ENCODE measurements at places on chromosomes 16 and 17.

- DNase-seq = no peak
Observed at GRCh38 chr17:67863624-67864247, 38.4 kb downstream of the BPTF start.

DNA sequence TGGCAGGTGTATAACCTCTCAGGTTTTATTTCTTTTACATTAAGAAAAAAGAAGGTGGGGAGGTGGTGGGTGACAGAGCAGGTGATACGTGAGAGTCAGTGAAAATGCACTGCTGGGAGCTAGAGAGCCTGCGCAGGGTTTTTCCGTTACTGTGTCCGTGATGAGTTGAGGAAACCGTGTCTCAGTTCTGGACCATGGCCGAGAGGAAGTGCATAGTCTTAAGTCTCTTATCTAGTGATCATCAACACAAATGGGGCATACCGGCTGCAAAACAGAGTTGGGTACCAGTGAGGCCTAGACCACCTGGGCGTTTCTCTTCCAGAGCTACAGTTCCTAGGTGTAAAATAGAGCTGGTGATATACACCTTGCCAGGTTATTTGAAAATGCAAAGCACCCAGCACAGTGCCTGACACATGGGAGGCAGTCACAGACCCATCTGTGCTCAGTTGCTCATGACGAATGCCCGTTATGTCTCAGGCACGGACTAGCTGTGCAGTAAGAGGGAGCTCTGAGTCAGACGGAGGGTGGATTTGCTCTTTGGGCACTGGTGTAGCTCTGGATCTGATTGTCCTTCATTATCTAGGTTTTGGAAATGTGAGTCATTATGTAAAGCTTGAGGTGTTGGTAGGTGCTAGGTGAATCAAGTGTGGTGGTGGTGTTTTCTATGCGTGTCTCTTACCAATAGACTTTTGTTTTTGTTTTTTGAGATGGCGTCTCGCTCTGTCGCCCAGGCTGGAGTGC, 60.9 kb downstream of the RPTOR start:
- DNase-seq = peak; percentile 73

DNA sequence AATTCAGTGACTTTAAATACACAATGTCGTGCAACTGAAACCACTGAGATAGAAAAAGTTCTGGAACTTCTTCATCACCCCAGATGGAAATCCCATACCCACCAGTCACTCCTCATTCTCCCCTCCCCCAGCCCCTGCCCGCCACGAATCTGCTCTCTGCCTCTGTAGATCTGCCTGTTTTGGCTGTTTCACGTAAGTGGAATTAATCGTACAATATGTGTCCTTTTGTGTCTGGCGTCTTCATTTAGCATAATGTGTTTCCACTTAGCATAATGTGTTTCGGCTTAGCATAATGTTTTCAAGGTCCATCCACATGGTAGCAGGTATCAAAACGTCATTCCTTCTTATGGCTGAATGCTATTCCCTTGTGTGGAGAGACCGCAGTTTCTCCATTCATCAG, 3.5 kb upstream of the SPPL2C start:
- DNase-seq = no peak

DNA sequence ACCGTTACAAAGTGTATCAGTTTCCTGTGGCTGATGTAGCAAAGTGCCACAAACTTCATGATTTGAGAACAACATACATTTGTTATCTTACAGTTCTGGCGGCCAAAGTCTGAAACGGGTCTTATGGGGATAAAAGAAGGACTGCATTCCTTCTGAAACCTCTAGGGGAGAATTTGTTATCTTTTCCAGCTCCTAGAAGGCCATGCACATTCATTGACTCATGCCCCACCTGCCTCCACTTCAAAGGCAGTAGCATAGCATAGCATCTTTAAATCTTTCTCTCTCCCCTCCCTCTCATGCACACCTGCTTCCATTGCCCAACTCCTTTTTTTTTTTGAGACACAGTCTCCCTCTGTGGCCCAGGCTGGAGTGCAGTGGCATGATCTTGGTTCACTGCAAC, 190.7 kb upstream of the DYNLRB2 start:
- DNase-seq = no peak

GRCh38 chr16:54503011-54503855, 216.6 kb upstream of the IRX3 start:
- no peak for DNase-seq

DNA sequence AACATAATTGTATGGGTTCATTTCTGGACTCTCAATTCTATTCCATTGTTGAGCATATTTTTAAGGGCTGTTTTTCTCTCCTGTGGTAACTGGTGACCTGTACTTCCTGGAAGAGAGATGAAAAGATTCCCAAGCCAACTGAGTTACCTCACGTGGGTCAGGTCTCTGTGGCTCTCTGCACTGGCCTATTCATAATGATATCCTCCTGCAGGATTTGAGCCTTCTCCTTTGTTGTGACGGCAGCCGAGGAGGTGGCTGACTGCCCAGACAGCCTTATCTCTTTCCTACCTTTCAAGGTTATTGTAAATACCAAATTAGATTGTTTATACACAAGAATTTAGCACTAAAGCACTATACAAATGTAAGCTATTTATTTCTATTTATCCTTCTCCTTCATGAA, 2.7 kb upstream of the ACE start:
- DNase-seq = no peak

DNA sequence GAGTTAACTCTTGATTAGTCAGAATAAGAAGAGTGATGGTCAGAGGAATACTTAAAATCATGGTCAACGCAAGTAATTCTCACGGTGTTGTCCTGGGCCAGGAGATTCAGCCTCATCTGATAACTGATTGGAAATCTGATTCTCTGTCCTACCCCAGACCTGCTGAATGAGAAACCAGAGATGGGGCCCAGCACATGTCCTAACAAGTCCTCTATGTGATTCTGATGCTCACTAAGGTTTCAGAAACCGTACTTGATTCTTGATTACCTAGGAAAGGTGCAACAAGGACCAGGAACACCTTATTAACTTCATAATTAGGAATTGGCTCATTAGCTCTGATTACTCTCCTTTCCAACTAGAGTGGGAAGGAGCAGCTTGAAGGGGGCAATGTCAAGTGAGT, 44.5 kb downstream of the ANKFY1 start:
- no peak for DNase-seq

- no peak for DNase-seq
Observed at GRCh38 chr16:69194488-69194887, 7.5 kb downstream of the SNTB2 start.

DNA sequence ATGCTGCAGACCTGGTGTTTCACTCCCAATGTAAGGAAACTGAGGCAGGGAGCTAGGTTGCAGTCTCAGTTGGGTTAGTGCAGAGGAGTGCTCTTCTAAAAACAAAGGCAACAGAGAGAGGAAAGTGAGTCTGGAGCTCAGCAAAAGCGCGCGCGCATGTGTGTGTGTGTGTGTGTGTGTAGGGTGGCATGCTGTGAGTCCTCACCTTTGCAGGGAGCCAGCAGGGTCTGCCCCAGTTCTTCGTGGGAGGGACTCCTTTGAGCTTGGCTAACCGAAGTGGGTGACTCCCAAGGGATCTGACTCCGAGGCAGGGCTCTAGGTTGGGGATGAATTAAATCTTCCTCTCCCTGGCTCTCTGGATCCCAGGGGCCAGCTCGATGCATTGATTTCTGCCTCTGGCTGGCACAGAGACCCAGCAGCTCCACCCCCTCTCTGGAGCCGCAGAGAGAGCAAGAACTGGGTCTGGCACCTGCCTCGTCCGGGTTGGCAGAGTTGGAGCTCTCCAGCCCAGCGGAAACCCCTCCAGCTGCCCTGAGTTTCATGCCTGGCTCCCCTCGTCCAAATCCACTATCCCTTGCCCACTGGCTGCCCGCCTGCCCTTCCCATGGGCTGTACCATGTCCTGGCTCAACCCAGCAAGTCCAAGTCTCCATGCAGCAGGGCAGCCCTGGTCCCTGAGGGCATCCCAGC, 1.3 kb upstream of the BTBD17 start:
- DNase-seq = no peak

GRCh38 chr17:63275318-63275970, 170.7 kb downstream of the CYB561 start:
- DNase-seq = no peak

DNA sequence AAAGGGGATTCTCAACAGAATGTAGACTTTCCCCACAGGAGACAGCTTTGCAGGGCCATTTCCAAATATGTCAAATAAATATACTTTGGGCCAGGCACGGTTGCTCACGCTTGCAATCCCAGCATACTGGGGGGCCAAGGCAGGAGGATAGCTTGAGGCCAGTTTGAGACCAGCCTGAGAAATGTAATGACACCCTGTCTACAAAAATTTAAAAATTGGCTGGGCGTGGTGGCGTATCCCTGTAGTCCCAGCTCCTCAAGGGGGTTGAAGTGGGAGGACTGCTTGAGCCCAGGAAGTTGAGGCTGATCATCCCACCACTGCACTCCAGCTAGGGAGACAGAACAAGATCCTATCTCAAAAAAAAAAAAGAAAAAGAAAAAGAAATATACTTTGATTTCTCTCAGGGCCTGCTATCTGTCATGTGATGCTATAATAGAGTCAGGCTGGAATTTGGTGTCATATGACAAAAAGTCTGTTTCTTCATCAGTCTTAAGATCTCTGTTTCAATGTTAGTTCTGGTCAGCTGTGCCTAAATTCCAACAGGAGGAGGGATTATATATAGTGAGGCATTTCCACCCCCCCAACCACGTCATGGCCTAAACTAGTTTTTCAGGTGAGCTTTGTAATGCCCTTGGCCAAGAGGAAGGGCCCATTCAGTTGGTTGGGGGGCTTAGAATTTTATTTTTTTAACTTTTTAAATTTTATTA, 4.3 kb upstream of the ZDHHC7 start:
- no peak for DNase-seq

GRCh38 chr17:38590988-38591758, 14.6 kb downstream of the SRCIN1 start:
- no peak for DNase-seq

DNA sequence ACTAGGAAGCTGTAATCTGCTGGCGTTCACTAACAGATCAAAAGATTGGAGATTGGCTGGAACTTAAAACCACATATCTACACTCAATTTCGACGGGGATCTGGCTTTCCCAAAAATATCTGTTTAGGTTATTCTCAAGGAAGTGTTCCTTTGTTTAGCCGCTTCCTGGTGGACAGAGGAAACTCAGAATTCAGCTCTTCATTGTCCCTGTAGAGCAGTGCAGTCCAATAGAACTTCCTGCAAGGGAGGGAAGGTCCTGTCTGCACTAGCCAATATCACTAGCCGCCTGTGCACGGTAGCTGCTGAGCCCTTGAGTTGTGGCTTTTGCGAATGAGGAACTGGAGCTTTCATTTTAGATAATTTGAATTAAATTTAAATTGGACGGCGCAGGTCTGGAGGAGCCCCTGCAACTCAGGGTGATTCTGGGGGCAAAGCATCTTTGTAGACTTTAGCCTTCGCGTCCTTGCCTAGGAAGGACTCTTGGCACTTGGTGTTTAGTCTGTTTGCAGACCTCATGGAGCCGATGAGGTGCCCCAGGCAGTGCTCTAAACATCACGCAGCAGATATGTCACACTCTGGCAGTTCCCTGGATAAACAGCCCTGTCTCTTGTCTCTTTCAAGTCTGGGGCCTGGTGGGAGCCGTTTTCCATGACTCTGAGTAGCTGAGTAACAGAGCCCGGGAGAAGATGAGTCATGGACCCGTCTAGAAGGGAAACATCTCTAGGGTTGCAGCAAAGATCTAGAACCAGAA, 122.2 kb downstream of the CCDC182 start:
- DNase-seq = peak; percentile 65

DNA sequence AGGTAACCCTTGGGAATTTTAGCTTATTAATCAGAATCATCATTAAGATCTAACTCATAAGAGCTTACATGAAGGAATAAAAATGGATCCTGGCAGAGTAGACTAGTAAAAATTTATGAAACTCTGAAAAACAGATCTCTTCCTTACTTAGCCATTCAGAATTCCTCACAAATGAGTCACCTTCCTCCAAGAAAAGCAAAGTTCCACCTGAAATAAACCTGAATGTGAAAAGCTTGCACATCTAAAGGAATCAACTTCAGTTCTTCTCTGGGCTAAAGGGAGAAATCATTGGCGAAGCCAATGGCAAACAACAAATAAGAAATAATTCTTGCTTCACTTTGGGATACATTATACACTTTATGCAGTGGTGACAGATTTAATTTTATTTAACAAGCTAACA, 22.7 kb downstream of the MYO1D start:
- DNase-seq = no peak

All from GM12864 (cell line).